ENCODE measurements at places on chromosomes 5 and 9. TPM values are rescaled to one million over a fixed set of nuclear protein-coding genes. Genes with fewer than 3 reads are reported as not detected.

DNA sequence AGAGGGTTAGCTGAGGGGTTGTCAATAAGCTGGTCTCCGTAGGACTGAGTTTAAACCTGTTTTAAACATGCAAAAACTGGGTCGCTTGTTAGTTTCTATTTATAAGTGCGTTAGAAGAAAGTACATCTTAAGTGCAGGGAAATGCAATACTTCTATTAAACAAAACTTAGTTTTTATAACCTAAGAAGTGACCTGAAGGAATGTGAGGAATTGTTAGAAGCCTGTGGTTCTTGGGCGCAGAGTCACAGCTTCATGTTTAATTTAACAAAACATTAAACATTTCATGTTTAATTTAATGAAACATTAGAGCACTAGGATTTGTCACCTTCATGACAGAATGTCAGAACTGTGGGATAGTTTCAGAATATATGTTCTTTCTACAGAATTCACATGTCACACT is 469.2 kb upstream of the WWC1 start:
- DNase-seq: no peak

- DNase-seq: no peak
Measured at GRCh38 chr5:74457876-74458275, 182.7 kb downstream of the ENC1 start.

DNA sequence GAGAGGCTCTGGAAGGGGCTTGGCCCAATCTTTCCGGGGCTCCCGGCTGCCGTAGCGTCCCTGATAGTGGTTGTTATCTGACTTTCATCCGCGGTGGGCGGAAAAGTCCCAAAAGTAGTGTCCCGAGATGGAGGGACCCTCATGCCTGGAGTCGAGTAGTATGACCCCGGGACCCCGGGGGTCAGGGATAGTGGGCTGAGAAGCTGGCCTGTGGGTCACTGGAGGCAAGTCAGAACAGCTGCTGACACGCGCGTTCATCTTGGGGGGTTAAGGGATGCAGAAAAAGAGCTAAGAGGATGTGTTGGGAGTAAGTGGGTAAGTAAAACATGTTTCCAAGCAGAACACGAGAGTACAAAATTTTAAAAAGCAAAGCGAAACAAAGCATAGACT is 123.4 kb downstream of the TMEM161B start:
- DNase-seq: no peak

DNA sequence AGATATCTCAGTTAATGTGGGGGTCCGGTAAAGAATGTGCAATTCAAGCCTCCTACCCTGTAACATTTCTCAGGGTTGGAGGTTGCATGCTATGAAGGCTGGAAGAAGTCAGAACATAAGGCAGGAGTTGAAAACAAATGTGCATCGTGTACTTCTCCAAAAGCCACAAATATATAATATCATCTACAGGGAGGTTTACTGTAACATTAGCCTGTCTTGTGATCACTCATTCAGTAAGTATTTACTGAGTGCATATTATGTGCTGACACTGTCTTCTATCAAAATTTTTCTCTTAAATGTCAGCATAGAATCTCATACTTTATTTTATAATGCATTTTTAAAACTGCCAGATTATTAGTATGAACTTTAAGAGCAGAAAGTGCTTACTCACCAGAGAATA is 105.6 kb upstream of the ZNF366 start:
- DNase-seq: no peak

GRCh38 chr5:154358516-154359220 is 87.1 kb upstream of the SAP30L start:
- DNase-seq: no peak

GRCh38 chr9:89802781-89803355 is 198.1 kb downstream of the GADD45G start:
- DNase-seq: no peak

DNA sequence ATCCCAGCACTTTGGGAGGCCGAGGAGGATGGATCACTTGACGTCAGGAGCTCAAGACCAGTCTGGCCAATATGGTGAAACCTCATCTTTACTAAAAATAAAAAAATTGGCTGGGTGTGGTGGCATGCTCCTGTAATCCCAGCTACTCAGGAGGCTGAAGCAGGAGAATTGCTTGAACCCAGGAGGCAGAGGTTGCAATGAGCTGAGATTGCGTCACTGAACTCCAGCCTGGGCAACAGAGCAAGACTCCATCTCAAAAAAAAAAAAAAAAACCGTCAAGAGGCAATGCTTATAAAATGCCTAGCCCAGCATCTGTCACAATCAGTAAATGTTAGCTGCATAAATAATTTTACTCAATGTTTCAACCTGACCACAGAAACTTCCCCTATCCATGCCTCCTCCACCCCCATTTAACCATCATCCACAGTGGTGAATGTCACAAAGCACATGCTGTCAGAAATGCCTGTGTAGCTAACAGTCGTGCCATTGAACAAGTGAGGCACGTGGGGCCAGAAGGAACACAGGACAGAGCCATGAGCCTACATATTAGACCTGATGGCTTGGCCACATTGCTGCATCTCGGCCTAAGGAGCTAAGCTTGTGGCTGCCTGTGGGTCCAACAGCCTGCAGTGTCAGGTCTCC is 16.8 kb upstream of the TCOF1 start:
- DNase-seq: no peak

DNA sequence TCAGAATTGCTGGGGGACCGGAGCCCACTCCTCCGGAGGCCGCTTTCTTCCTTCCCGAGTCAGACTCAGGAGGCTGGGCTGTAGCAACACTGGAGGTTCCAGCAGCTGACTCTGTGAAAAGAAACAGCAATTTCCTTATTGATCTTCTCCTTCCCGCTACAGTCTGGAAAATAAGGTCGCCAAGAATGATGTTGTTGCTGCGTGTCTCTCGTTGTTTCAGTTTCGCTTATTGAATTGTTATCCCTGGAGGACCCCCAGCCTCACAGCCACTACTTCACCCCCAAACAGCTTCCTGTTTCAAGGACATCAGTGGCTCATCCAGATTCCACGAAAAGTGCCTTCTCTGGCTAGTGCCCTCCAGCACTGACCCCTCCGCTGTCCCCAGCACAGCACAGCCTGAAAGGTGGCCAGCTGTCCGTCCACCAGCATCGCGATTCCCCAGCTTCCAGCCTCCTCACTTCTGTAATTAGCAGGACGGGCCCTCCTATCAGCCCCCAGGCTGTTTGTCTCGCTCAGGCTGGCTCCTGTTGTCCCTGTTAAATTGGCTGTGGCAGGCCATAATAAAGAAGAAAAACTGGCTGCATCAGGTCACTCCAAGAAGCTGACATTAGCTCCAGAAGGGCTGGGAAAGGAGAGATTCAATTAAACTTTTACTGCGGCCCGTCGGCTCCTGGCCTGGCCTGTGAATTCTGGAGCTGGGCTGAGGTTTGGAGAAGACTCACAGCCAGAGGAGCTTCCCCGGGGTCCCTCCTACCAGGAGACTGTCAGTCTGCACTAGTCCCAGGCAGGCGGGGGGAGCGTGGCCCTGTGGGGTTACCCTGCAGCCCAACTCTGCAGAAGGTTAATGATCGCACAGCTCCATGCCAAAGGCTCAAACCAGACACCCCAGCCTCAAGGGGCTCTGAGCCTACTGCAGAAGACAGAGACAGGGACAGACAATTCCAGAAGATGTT is 40.5 kb downstream of the OLFM1 start:
- no peak for DNase-seq

DNA sequence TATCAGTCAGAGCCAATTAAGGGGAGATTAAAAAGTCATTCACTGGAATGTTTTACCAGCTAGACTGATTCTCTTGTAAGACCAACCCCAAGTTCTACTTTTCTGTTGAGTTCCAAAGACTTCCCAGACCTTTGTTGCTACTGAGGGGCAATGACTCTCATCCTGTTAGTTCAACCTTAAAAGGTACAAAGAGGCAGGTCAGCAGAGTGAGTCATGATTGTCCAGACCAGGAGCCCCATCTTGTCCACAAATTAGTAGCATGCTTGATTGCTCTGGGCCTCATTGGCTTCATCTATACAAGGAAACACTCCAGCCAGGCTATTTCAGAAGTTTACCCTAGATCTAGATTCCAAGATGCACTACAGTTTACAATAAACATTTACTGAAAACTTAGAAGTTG is 79.9 kb upstream of the IL7R start:
- DNase-seq: no peak

GRCh38 chr9:10026443-10026984 is 586.3 kb downstream of the PTPRD start:
- no peak for DNase-seq

- no peak for DNase-seq
Measured at GRCh38 chr5:153905219-153905618, 133.5 kb downstream of the FAM114A2 start.

The TMED9 gene
- 164 TPM for total RNA-seq

The BAAT gene
- 0.17 TPM for total RNA-seq

The MYMK gene
- total RNA-seq: 0.34 TPM

The ZBTB43 gene
- total RNA-seq: 13.6 TPM

The PAEP gene
- not detected for total RNA-seq
